ENCODE measurements at places on chromosomes 16 and 17. TPM values are rescaled to one million over a fixed set of nuclear protein-coding genes. Genes with fewer than 3 reads are reported as not detected.
A peak's percentile ranks its signal among the peaks of the same experiment; 100 is the strongest.

GRCh38 chr17:19470530-19471261 lies 59.7 kb downstream of the RNF112 start:
- DNase-seq = no peak

DNA sequence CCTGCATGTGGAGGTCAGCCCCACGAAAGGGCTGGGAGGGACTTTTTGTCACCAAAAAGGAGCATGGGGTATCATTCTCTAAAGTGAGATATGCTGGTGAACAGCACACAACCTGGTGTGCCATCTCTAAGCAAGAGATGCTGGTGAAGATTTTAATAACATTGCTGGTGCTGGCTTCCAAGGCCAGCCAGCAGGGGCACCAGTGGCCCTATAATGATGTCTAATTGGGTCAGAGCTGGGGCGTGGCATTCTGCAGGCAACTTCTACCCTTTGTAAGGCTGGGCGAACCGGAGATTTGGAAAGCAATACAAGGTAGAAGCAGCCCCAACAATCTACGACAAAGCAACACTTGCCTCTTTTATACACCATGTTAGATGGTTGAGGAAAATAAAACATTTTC lies 16.8 kb downstream of the SDR42E1 start:
- DNase-seq = no peak

- DNase-seq = no peak
These were observed 89.9 kb downstream of the TBC1D16 start for GRCh38 chr17:79945591-79946255.

GRCh38 chr16:67114793-67115192 lies 5.1 kb downstream of the PHAF1 start:
- no peak for DNase-seq

The NECAB2 gene
- not detected for polyA plus RNA-seq

- no peak for DNase-seq
These were observed 62.8 kb upstream of the ADCY9 start for GRCh38 chr16:4179020-4179419.

The ODAD4 gene
- 0.28 TPM for polyA plus RNA-seq

The HCRT gene
- polyA plus RNA-seq = not detected

The AATK gene
- polyA plus RNA-seq = 0.03 TPM

- DNase-seq = no peak
These were observed 106.3 kb upstream of the HSBP1 start for GRCh38 chr16:83701494-83701893.

The APRT gene
- 469 TPM for polyA plus RNA-seq

The TBC1D3E gene
- polyA plus RNA-seq = not detected

GRCh38 chr17:33164169-33164881 lies 128.8 kb downstream of the ASIC2 start:
- DNase-seq = no peak

DNA sequence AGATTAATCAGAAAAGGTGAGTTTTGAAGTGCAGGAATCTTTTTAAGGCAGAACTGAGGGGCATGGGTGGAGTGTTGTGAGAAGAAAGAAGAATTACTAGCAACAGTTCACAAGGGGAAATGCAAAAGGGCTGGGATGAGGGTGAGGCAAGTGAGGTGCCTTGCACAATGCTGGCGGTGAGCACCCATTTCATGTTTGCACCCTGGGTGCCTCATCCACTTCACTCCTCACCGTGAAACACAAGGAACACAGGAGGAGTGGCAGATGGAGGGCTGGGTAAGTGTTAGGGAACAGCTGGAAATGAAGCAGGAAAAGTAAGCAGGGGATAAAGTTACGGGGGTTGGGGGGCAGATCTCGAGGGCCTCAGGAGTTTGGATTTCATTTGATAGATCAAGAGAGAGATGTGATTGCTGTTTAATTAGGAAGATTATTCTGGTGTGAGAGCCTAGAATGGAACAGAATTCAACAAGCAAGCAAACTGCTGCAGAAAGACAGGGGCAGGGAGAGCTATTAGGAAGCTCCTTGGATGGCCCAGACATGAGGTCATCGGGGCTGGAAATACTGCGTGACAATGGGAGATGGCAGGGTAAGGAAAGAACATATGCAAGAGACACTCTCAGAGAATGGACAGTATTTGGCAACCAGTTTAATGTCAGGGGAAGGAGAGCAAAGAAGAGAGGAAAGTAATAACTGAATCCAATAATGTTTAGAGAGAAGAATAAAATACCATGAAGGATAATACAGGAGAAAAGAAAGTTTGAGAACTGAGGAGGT lies 8.3 kb upstream of the HEATR6 start:
- DNase-seq = no peak

DNA sequence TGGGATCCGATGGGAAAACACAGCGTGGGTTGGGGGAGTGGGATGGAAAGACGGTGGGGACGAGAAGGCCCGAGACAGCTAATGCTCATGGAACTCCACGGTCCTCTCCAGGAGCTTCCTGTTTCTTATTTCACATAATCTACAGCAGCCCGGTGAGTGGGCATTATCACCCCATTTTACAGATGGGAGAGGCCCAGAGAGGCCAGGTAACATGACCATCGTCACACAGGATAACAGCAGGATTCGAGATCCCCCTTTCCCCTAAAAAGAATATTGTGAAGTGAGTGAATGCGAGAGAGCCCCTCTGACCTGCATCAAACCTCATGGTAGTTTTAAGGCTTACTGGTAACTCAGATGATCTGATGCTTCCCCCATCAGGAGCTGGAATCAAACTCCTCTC lies 12.0 kb downstream of the CIBAR2 start:
- no peak for DNase-seq

The SUZ12 gene
- 16.8 TPM for polyA plus RNA-seq

- DNase-seq = no peak
These were observed 46.5 kb downstream of the TEX2 start for GRCh38 chr17:64216338-64217248.

DNA sequence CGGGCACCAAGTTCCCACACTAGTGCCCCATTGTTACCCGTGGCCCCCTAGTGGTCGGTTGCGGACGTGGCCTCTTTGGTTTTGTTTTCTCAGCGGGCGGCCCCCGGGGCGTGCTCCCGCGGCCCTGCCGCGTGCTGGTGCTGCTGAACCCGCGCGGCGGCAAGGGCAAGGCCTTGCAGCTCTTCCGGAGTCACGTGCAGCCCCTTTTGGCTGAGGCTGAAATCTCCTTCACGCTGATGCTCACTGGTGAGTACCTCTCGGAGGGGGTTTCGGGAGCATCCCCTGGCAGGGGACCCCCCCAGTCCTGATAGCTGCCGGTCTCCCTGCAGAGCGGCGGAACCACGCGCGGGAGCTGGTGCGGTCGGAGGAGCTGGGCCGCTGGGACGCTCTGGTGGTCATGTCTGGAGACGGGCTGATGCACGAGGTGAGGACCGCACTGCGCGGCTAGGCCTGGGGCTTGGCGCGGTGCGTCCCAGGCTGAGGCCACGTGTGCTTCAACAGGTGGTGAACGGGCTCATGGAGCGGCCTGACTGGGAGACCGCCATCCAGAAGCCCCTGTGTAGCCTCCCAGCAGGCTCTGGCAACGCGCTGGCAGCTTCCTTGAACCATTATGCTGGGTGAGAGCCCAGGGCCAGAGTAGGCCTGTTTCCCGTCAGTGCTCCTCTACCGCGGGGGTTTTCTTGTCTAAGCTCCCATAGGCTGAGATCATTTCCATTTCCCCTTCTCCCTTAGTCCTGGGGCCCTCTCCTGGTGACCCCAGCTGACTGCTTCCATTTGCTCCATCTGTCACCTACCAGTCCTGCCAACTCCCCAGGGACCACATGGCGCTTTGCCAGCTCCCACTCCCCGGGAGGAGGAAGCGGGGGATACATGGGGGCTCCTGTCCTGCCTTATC lies 1.7 kb downstream of the SPHK1 start:
- peak; percentile 78 for DNase-seq

DNA sequence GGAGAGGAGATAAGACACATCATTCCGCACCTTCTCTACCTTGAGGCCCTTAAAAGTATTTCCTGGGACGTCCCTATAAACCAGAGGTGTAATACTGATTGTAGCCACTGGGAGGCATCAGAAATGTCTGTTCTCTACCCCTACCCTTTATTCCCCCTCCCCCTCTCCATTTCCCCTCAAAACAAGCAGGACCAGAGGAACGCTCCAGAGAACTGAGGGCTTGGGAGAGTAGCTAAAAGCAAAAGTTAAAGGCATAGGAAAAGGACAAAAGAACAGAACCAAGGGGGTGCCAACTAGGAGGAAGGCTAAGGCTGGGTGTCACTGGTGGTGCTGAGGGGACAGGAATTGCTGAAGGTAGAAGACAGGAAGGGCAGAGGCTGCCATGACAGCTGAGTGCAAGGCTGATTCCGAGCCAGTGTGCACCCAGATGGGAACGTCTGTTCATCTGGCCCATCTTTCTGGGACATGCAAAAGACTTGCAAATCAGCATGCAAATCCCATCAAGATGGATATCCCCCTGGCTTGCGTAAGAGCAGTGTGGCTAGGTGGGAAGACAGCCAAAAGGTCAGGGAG lies 6.7 kb downstream of the CAMTA2 start:
- DNase-seq = peak; percentile 30

- DNase-seq = no peak
These were observed 10.1 kb upstream of the MRPL38 start for GRCh38 chr17:75914643-75915267.

- no peak for DNase-seq
These were observed 42.8 kb downstream of the ABCC12 start for GRCh38 chr16:48113001-48113400.

The MYH1 gene
- polyA plus RNA-seq = not detected

- DNase-seq = no peak
These were observed 741 bp upstream of the TLCD3A start for GRCh38 chr17:731644-732066.

DNA sequence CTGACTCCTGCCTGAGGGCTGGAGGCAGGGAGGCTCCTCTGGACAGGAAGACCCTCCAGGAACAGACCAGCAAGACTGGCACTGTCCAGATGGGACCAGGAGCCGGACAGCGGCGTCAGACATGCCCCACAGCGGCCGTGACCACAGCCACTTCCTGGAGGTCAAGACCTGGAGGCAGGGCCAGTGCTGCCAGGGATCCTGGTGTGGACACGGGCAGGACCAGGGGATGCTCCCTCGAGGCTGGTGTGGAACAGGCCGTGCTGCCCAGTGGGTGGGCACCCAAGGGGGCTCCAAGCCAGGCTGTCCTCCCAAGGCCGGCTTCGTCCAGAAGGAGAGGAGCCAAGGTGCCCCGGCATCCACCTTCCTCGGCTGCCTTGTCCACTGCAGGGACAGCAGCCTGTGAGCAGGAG lies 4.5 kb upstream of the CCDC57 start:
- DNase-seq = no peak

GRCh38 chr17:4358154-4358553 lies 8.3 kb downstream of the UBE2G1 start:
- no peak for DNase-seq

The KRTAP4-7 gene
- polyA plus RNA-seq = not detected

GRCh38 chr16:54462151-54462651 lies 175.6 kb upstream of the IRX3 start:
- DNase-seq = no peak

DNA sequence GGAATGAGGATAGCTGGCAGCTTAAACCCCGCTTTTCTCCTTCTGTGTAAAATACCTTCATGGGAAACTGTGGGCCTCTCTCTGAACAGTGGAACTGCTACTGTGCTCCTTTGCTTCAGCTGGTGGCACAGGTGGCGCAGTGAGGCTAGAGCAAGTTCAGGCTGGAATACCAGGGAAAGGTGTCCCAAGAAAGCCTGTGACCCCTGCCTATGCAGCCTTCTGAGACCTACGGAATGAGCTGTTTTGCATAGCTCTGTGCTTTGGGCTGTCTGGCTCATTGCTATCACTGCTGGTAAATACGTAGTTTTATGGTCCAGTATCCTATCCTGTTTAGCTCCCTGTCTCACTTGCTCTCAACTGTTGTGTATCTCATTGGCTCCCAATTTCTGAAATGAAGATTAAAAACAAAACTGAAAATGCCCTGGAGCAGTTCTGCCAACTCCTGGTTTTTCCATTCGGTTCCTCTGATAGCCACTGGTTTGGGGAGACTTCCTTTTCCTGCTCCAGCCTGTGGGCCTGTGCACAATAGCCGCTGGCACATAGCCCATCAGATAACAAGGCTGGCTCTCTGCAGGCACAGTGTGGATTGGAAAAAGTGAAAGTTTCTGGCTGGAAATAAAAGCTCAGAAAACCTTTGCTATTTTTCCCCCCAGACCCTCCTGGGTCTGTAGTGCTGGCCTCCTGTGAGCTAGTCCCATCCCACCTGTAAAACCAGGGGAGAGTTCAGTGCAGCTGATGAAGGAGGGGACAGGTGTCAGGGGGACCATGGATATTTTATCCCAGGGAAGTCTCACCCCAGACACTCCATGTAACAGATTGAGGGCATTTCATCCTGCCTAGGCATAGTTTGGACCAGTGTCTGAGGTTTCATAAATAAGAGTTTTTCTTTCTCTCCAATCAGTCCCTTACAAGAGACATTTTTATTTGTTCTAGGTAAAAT lies 24.0 kb downstream of the LIMD2 start:
- DNase-seq = no peak

- DNase-seq = no peak
These were observed 93.9 kb upstream of the NLRP1 start for GRCh38 chr17:5678171-5678570.

DNA sequence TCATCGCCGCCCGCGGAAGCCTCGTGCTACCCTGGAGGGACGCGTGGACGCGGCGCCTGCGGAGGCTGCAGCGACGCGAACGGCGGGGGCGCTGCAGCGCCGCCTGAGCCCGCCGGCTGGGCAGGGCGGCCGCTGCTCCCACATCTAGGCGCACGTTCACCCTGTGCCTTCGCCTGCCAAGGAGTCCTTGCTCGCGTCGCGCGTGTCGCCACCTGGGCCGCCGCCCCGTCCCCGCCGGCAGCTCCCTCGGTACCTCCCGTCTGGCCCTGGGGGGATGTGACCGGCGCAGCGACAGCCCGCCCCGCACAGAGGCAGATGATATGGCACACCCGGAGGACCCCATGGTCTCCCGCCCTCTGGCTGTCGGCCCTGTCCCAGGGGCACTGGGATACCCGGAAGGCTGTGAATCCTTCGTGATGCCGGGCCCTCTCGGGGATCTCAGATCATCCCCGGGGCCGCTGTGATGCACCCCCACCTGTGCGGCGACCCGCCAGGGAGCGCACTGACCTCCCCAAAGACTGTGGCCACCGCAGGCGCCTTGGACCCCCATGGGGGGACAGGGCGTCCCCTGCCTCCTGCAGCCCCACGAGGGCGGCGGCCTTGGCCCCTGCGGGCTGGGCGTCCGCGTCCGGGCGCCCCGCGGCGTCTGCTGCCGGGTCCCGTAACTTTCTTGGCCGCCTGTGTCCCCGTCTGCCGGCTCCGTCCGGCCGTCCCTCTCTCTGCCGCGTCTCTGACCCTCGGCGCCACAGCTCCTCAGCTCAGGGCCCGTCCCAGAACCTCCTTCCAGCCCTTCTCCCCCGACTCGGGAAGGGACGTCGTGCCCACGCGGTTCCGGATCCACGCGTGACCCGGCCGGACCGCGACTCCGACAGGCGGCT lies 689 bp upstream of the TBC1D24 start:
- DNase-seq = peak; percentile 68

The ZMYND15 gene
- polyA plus RNA-seq = not detected

The HOXB1 gene
- not detected for polyA plus RNA-seq

All from CD4-positive, CD25-positive, alpha-beta regulatory T cell (primary cell).